ENCODE measurements at places on chromosomes 13 and 19.

- DNase-seq: no peak
Measured at GRCh38 chr13:97843189-97843588, 110.3 kb upstream of the IPO5 start.

GRCh38 chr13:97142452-97142851 is 79.7 kb upstream of the MBNL2 start:
- DNase-seq: no peak

DNA sequence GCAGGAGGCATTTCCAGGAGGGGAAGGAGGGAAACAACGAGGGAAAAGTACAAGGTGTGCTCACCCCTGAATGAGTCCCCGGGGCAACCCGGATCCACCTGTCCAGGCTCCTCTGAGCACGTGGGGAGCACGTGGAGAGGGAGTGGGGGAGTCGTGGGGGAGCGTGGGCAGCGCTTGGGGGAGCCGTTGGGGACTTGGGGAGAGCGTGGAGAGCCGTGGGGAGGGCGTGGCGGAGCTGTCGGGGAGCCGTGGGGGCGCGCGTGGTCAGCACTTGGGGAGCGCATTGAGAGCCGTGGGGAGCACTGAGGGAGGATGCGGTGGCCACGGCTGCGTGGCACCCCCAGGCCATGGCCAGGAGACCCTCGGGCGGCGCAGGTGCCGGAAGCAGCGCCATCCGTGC is 52.8 kb downstream of the IRS2 start:
- no peak for DNase-seq

- no peak for DNase-seq
Measured at GRCh38 chr19:8459095-8459494, 14.3 kb downstream of the HNRNPM start.

DNA sequence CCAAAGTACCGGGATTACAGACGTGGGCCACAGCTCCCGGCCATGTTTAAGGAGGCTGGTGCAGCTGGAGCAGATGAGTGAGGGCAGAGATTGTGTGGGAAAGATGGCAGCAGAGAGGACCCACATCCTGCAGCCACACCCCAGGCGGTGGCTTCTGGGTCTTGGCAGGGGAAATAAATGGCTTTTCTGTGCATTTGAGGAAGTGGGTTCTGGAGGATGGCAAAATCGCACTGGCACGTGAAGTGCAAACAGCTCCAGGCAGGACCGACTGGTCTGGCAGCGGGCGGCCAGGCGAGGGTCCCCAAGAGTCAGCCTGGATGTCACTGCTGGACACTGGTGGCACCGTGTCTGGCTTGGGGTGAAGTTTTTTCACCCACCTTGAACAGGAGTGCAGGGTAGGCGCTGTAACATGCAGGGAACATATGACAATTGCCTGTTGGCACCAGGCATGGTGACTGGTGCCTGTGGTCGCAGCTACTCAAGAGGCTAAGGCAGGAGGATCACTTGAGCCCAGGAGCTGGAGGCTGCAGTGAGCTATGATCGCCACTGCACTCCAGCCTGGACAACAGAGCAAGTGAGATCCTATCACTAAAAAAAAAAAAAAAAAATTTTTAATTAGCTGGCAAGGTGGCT is 8.4 kb downstream of the B3GNT3 start:
- no peak for DNase-seq

- no peak for DNase-seq
Measured at GRCh38 chr13:22287343-22287920, 616.6 kb downstream of the FGF9 start.

- DNase-seq: no peak
Measured at GRCh38 chr13:48640767-48641166, 13.0 kb upstream of the CYSLTR2 start.

GRCh38 chr19:38717855-38718254 is 26.4 kb downstream of the CAPN12 start:
- no peak for DNase-seq

DNA sequence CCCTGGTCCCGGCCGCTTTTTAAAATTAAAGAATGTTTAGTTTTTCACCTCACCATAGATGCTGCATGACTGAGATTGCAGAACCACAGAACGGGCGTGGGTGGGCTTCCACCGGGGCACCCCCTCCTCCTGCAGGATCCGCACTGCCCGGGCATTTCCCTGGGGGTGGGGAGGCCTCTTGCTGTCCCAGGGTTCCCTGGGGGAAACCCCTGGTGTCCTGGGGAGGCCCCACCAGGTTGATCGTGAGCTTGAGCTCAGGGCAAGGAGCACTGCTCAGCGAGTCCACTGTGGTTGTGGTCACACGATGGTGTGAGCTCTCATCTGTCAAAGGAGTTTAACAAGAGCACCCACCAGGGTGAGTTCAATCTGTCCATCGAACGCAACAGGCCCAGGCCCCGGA is 11.4 kb upstream of the TCF3 start:
- no peak for DNase-seq

DNA sequence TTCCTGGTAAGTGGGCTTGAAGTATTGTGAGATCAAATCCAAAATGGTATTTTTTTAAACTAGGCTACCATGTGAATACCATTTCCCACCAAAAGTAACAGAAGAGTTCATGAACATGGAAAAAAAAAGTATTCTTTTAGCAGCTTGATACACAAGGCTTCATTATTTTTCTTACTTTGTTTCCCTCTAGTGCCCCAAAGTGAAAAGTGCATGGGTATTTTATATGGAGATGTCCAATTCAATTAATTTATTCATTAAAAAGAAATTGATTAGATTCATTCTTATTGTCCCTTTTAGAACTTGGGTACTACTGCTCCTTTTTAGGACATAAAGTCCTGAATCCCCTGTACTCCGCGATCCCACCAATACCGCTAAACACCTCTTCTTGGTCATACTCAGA is 28.6 kb upstream of the SCEL start:
- DNase-seq: no peak

- no peak for DNase-seq
Measured at GRCh38 chr19:45881909-45882528, 3.9 kb downstream of the IRF2BP1 start.

- DNase-seq: no peak
Measured at GRCh38 chr19:8192221-8192820, 16.8 kb upstream of the CERS4 start.

DNA sequence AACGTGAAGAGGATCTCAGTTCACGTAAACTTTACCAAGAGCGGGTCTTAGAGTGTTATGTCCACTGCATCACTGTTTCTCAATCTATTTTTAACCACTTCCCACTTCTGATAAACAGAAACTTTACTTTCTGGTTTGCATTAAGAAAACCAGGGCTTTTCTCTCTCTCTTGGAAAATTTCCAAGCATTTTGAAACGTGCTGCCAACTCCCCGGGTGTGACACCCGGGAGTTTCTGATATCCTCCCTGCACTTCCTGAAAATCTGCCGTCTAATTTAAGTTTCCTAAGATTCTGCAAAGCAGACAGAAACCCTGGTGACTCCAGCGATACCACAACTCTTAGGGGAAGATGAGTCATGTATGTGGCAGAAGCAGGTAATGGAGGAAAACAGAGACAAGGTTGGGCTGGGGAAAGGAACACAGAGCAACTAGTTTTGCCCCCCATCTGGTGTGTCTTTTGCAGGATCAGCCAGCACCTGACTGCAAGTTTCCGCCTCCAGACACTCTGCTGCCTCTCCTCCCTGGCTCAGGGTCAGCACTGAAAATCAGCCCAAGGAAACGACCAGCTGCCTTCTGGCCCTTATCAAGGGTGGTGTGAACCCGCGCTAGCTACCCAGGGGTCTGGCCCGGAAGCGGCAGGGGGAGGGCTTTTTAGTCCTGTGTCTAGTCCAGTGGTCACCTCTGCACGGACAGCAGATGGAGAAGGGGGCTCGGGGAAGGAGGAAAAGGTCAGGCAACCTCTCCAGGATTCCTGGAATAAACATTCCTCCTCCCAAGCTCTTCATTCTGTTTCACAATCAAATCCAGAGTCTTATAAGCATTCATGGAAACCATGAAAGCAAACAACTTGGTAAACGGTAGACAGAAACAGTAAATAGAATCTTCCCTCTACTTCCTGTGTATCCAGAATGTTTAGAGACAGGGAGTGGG is 11.3 kb upstream of the FFAR2 start:
- no peak for DNase-seq

- no peak for DNase-seq
Measured at GRCh38 chr19:17406887-17407196, 1.4 kb upstream of the BST2 start.

GRCh38 chr13:112124141-112124540 is 57.2 kb downstream of the SOX1 start:
- DNase-seq: no peak

GRCh38 chr13:21333186-21333585 is 125.9 kb downstream of the ZDHHC20 start:
- no peak for DNase-seq

All from stimulated activated CD8-positive, alpha-beta memory T cell treated with anti-CD3 and anti-CD28 coated beads, Interleukin-7, amount 100 ng/mL, for 1 hour (primary cell).